Left ventricle myocardium superior (tissue), 1 donor: ENCODE measurements at places on chromosomes 1 and 21.
A peak's percentile ranks its signal among the peaks of the same experiment; 100 is the strongest.

DNA sequence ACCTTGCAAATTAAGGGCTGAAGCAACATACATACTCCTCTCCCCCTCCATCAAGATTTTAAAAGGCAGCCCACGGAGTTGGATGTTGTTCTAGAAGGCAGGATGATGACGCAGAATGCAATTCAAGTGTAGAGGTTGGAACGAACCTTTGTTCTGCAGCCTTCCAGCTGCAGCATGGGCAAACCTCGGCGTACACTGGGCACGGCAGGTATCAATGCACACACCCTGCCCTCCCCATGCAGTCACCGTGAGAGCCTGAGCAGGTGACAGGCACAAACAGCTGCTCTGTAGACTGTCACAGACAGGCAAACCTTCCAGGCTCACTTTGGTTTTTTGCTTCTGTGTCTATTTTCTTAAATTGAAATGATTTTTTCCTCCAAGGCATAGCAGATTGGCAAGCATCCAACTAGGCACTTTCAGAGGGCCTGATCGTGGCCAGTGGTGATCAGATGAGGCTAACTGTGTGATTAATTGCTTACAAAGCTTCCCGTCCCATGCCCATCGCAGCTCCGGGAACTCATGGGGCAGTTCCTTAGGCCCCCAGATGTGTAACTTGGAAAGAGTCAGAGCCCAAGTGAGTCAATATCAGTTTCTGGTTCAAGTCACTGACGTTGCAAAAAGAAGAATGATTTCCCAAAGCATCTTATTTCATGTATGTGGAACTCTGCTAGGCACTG, 82.3 kb downstream of the ITPKB start:
- DNase-seq = no peak

GRCh38 chr1:244207042-244207934, 156.2 kb downstream of the ZBTB18 start:
- DNase-seq = no peak

DNA sequence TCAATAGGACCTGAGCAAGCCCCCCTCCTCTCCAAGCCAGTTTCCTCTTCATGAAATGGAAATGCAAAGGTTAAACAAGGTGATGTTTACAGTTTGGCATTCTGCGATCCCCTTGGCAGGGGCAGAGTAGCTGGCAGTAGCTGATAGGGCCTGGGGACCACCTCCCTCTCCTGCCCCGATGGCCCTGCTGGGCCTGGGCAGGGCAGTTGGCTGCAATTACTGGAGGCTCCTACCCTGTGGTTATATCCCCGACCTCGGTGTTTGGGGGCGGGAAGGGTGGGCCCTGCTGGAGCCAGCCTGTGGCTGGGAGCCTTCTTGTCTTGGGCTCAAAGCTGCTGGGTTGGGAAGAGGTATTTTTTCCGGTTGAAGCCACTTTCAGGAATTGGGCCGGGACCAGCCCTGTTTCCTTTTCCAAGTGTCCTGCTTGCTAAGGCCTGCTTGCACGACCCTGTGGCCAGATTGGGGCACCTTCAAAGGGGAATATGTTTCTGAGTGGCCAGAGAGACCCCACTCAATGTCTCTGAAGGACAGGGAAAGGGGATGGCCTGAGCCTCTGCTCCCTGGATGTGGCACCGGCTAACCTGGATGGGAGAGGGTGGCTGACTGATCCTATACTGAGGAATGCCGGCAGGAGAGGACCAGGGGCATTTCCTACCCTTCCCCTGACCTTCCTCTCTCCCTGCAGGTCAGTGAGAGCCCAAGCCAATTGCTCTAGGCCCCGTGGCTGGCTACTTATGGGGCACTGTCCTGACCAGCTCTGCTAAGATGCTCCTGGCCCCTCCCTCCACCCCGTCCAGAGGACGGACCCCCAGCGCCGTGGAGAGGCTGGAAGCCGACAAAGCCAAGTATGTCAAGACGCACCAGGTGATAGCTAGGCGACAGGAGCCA, 1.9 kb downstream of the FAM110D start:
- DNase-seq = no peak

DNA sequence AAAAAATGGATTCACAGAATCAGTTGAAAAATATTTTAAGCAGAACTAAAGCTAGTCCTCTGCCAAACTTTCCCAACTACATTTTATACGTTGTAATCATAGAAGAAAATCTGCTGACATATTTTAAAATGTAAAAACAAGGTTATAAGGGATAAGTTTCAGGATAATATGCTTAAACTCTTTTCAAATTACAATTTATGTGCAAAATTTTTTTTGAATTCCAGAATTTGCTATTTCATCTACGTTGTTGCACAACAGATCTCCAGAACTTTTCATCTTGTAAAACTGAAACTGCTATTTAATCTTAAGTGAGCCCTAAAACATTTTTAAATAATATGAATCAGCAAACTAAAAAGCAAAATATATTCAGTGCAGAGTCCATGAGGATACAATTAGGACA, 5.9 kb downstream of the EDEM3 start:
- no peak for DNase-seq

DNA sequence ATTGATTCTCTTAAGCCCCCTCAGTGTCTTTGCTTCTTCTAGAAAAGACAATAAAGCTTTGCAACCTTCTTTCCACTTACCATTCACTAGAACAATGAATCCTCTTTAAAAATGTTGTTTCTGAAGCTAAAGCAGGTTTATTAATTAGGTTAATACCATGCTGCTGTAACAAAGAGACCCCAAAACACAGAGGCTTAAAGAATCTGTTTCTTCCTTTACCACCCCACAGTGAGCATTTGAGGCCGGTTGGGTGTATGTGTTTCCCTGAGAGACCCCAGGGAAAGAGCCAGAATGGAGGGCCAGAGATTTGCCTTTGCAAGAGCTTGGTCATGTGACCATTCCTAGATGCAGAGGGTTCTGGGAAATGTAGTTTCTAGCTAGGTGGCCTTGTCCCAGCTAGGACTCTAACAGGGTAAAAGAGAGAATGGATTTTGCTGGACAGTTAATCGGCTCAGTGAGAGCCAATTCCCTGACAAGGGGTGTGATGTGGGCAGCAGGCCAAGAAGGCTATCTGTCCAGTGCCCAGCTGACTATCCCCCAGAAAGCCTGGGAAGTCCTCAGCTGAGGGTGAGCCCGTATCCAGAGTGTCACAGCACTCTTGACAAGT, 191.8 kb upstream of the TMEM51 start:
- DNase-seq = no peak

- DNase-seq = no peak
Observed at GRCh38 chr1:25216123-25216522, 16.2 kb downstream of the SYF2 start.

DNA sequence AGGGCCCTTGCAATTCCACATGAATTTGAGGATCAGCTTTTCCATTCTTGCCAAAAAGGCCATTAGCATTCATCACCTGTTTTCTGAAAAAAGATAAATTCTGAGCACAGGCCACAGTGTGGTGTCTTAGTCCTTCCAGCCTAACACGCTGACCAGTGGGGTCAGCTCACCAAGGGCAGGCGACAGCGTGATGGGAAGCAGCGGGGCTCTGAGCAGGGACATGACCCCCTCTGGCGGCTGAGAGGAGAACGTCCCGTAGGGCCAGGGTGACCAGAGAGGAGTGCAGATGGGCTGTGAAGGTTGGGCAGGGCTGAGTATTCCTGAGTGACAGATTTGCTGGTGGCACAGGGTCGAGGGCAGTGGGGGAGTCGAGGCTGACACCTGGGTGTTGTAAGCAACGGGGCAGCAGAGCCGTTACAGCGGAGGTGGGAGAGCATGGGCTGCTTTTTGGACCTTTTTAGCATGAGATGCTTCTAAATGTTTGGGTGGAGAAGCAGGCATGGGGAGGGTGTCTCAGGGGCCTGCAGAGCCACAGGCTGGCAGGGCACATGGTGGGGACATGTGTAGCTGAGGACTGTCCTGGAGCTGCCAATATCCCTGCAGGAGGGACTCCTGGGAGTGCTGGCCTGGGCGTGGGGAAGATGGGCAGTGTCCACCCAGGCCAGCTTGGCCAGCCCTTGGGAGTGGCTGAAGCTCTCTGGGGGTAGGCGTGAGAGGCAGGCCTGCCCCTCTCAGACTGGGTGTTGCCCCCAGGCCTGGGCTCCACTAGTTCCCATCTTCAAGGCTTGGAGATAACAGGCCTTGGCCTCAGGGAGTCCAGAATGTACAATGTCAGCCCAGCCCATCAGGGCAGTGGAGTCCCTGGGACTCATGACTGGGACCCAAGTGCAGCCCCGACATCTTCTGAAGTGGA, 8.6 kb upstream of the CALML6 start:
- peak; percentile 91 for DNase-seq

GRCh38 chr1:61085206-61085982, 3.0 kb downstream of the NFIA start:
- no peak for DNase-seq

DNA sequence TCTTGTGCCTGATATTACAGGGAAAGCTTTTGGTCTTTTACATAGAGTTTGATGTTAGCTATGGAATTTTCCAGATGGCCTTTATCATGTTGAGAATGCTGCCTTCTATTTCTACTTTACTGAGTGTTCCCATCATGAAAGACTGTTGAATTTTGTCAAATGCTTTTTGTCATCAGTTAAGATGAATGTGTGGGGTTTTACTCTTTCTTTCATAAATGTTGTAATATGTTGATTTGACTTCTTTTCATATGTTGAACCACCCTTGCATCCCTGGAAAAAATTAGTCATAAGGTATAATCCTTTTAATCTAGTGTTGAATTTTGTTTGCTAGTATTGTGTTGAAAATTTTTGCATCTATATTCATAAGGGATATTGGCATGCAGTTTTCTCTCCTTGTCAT, 16.1 kb upstream of the HOOK1 start:
- DNase-seq = no peak

- DNase-seq = peak; percentile 23
Observed at GRCh38 chr1:147077936-147078605, 94.2 kb downstream of the PRKAB2 start.

DNA sequence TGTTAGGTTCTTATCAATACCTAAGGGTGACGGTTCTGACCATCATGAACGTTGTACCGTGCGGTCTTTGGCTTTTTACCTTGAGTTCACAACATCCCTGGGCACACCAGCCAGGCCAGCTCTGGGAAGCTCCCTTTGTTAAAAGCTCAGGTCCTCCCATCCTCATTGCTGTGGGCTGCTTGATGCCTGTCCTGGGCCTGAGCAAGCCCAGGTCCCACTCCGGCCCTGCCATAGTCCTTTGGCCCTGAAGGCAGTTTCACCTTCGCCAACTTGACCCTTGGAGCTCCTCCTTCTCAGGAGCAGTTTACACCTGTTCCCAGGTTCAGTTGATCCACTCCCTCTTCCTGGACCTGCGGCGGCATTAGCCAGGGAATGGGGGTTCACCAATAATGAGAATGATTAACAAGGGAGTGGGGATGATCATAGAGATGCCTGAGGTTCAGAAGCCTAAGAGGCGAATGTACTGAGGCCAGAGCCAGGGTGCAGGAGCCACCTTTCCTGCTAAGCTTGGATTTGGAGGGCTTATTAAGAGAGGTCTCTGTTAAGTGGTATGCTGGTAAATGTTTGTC, 40.2 kb downstream of the DHCR24 start:
- DNase-seq = no peak

GRCh38 chr21:28712411-28712810, 280.3 kb downstream of the LTN1 start:
- DNase-seq = no peak

DNA sequence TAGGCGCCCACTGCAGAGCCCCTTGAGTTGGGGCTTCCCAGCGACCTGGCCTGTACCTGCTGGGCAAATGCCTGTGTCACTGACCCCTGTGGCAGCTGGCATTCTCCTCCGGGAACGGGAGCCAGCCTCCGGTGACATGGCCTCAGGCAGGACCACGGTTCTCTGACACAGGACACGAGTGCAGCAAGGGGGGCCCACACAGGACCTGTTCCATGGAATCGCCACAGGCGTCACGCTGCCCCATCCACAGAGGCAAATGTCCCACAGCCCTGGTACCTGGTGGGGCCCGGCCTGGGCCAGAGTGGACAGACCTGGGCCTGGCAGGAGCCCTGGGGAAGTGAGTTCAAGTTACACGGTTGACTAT, 2.6 kb downstream of the ITGB2 start:
- DNase-seq = no peak

DNA sequence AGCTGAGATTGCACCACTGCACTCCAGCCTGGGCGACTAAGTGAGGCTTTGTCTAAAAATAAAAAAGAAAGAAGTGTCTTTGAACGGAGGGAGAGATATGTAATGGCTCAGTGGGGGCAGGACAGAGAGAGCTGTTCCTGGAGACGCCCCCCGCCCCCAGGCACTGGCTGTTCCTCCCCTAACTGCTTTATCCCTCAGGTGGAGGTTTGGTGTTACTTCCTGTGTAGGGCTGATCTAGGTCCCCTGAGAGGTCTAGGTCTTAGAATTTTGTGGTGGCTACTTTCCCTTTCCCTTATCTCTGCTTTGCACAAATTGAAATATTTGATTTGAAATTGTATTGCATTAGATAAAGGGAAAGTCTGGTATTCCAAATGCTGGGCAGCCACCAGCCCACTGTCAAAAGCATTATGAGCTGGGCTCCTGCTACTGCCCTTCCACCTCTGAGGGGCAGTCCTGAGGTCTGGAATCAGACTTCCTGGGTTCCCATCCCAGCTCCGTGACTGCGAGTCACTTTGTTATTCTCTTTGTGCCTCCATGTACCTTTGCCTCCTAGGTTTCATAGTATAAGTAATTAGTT, 134.8 kb upstream of the KIF26B start:
- DNase-seq = no peak

- DNase-seq = no peak
Observed at GRCh38 chr1:99527545-99527944, 118.4 kb upstream of the PALMD start.

- no peak for DNase-seq
Observed at GRCh38 chr1:60571811-60572210, 498.2 kb upstream of the C1orf87 start.

DNA sequence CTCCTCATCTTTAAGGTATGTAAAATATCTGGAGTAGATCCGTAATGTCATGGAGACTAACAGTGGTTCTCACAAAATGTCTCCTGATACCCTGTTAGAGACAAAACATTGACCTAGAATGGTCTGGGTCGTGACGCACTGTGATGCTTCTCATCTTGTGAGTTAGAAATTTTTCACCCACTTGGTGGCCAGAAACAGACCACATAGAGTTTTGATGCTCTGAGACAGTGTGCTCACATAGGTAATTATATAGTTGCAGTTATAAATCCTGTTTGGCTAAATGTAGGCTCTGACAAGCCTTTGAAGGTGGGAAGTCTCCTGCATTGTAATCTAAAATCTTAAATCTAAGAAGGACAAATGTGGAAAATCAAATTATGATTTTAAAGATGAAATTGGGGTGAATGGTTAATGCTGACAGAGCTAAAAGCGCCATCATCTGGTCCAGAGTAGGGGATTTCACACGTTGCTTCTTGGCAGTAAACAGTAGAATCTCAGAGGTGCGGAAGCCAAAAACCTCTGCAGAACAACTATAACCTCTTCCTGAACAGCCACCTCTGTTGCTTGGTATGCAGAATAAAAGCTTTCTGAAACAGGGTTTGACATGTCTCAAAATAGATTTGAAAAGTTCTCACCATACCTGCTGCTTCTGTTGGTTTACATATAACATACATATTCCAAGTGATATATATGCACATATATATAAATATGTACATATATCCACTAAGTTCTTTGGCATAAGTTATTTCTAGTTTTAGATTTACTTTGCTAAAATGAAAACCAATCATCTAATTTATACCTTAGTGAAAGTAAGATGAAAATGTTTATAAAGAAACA, 17.1 kb downstream of the RPAP2 start:
- DNase-seq = no peak
